NCI-H1048 (cell line): ENCODE measurements at places on chromosomes 4 and X.

- DNase-seq = no peak
Measured at GRCh38 chrX:7100022-7100421, 47.5 kb upstream of the STS start.

GRCh38 chrX:86604607-86605006 lies 456.4 kb downstream of the DACH2 start:
- no peak for DNase-seq

GRCh38 chr4:16417198-16417597 lies 190.9 kb upstream of the TAPT1 start:
- no peak for DNase-seq

GRCh38 chr4:156223985-156224384 lies 270.3 kb upstream of the CTSO start:
- no peak for DNase-seq

DNA sequence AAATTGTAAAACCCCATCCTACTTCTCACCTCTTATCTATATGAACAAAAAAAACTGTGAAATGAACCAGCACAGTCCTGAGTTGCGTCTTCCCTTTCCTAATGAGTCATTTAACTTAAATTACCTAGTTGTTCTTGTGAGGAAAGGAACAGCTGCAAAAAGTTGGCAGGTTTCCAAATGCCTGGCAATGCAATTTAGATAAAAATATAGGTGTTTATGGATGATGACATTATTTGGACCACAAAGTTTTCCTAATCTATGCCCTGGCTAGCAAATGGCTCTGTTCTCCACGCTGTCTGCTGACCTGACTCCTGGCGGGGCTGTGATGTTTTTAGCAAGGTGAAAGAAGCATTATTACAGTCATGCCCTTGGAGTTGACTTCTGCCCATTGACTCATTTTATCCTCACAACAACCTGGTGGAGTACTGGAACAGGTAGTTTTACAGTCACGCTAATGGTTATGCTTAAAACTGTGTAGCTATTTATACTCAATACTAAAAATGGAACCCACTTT lies 29.8 kb upstream of the RELL1 start:
- DNase-seq = no peak
